ENCODE measurements at places on chromosomes 6 and 20. TPM values are rescaled to one million over a fixed set of nuclear protein-coding genes. Genes with fewer than 3 reads are reported as not detected.

DNA sequence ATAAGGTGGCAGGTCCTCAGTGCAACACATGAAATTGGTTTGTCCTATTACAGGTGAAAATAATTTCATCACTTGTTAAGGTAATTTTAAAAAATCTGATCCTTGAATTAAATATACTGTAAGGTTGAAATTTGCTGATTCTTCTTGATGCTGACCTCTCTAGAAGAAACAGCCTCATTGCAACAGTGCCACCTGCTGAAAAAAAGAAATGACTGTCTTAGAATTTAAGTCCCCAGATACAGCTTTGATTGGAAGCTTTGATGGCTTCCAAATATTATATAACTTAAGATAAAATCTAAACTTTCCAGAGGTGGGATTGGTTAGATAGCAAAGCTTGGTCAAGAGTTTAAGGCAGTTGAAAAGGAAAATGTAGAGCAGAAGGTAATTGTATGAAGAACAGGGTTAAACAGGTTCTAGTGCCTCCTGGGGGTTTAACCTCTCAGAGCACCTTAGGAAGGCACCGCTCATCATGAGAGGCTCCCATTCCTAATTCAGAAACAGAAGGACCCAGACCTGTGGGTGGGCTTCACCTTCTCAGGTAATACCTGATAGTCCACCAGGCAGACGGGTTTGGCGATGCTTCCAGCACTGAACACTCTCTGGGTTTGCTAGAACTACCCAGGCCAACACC lies 401.0 kb downstream of the PAX1 start:
- DNase-seq, result no peak

DNA sequence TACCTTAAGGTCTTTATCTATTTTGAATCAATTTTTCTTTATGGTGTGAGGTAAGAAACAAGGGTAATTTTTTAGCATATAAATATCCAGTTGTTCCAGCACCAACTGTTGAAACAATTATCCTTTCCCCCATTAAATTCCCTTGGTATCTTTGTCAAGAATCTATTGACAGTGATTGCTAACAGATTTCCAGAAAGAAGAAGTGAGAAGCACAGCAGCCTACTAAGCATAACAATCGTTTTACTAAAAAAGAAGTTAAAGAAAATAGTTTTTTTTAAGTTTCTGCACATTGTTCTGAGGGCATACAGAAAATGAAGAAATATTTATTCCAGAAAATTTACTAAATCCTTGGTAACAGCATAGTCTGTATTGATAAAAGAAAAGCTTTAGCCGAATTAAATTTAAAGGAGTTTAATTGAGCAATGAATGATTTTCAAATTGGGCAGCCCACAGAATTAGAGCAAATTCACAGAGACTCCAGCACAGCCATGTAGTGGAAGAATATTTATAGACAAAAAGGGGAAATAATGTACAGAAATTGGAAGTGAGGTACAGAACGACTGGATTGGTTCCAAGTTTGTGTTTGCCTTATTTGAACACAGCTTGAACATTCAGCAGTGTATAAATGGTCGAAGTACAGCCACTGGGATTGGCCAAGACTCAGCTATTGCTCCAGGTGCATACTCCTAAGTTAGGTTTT lies 97.9 kb upstream of the UST start:
- no peak for DNase-seq

GRCh38 chr20:59575653-59576052 lies 28.7 kb upstream of the PHACTR3 start:
- DNase-seq, result no peak

DNA sequence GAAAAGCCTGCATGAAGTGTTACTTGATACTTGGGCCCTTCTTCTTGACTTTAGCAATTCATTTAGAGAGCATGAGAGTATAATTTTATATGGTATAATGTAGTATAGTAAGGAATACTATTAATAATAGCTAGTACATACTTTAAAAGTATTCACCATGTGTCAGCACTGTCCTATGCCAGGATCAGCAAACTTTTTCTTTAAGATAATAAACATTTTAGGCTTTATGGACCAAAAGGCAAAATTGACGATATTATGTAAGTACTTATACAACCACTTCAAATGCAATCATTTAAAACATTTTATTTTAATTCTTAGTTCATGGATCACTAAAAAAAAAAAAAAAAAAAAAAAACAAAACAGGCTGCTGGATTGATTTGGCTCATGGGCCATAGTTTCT lies 163.9 kb downstream of the IBTK start:
- no peak for DNase-seq

DNA sequence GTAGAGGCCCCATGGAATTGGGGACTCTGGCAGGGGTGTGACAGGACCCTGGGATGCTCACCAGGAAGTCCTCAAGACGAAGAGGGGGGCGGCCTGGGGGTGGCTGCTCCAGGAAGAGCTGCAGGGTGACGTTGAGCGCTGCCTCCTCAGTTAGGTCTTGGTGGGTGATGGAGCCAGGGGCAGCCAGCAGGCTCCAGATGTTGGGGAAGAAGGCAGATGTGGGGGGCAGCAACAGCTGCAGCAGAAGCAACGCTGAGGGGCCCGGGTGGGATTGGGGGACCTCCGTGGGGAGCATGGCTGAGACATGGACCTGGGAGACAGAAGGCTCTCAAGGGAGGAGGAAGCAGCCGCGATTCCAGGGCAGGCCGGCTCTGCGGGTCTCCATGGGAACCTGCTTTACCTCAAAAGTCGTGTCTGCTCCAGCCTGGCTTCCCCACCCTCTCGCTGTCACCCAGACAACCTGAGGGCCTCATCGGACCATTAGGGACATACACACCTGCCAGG lies 591 bp downstream of the VWA7 start:
- no peak for DNase-seq

- no peak for DNase-seq
Observed at GRCh38 chr6:27556406-27556805, 83.5 kb upstream of the ZNF184 start.

Gene LGSN
- not detected for polyA plus RNA-seq

Gene TIAM2
- 6.3 TPM for polyA plus RNA-seq

Gene C6orf141
- 0.32 TPM for polyA plus RNA-seq

Gene TPD52L2
- polyA plus RNA-seq, result 288 TPM

DNA sequence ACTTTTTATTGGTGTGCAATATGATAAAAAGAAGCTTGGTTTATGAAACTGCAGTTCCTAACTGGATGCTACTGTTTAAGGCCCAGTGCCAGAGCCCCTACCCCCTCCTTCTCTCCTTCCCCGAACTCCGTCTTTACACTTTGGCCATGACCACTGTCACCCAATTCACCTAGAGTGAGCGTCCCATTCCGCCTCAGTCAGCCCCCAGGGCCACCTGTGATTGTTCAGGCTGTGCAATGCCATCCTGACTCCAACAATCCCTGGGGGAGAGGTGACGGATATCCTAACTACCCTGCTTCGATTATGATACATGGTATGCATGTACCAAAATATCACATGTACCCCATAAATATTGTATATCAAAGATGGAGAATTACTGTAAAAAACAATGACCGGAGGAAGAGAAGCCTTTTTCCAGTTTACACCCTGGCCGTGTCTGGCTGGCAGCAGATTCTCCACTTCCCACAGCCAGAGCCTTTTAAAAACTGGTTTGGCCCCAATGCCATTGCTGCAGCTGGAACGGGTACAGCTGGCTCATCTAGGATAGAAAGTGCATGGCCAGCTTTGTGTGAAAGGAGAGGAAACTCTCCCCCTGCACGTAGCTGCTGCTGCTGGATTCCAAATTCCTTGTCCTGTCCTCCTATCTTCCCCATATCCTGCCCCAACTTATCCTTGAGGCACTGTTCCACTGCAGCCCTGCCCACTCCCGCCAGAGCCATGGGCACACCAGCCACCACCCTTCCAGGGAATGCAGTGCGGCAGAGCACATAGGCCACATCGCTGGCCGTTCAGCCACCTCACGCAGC lies 99.7 kb downstream of the JPH2 start:
- DNase-seq, result no peak

DNA sequence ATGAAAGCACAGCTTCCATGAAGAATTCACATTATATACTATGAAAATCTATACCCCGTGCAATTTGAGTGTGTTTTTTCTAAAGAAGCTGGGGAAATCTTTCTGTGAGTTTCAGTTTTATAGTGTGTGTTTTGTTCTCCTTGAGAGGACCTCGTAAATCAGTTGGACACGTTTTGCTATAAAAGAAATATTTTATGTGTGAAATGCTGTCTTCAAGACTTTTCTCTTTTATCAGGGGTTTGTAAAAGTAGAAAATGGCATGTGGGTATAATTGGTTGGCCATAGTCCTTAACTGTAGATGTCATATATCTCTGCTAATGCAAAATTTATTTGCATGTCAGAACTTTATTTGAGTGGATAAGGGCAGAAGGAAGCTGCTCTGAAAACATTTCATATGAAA lies 186.2 kb downstream of the CDH4 start:
- DNase-seq, result no peak

- DNase-seq, result no peak
Observed at GRCh38 chr6:4809999-4810918, 34.1 kb downstream of the CDYL start.

GRCh38 chr6:42532038-42532669 lies 31.7 kb upstream of the UBR2 start:
- no peak for DNase-seq

Gene CTCFL
- polyA plus RNA-seq, result not detected

DNA sequence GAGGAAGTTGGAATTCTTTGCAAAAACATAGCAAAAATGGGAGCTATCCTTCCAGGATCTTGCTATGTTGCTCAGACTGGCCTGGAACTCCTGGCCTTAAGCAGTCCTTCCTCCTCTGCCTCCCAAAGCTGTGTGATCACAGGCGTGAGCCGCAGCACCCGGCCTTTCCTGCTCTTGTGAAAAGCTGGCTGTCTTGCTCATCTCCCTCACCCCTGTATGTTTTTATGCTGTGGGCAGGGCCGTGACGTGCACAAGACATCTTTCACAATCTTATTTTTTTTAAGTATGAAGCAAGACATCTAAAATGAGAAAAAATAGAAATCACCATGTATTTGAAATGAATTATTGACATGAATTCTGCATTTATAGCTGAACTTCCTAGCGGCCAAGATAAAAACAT lies 110.4 kb downstream of the SAMD5 start:
- DNase-seq, result no peak

Gene OPN5
- not detected for polyA plus RNA-seq

Gene FAM83B
- polyA plus RNA-seq, result not detected

DNA sequence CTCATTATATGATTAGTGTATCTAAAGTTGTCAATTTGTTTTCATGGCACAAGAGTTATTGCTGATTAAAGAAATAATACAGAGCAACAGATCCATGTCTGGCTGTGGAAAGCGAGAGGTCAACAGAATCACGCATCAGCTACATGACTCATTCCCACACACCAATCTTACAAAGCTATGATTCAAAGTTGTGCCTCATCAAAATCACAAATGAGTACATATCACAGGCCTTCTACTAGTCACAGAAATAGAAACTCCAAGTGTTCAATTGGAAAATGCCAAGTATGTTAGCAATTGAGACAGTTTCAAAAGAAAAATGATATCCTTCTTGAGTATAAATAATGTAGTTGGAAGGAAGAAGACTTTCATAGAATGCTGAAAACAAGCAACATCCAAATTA lies 57.8 kb upstream of the NKAIN2 start:
- no peak for DNase-seq

DNA sequence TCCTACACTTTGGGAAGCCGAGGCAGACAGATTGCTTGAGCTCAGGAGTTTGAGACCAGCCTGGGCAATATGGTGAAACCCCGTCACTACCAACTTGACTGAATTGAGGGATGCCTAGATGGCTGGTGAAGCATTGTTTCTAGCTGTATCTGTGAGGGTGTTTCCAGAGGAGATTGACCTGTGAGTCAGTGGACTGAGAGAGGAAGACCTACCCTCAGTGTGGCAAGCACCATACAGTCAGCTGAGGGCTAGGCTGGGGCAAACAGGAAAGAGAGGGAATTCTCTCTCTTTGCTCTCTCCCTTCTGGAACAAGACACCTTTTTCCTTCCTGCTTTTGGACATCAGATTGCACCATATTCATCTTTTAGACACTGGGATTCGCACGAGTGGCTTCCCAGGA lies 3.7 kb upstream of the ZUP1 start:
- DNase-seq, result no peak

- no peak for DNase-seq
Observed at GRCh38 chr20:62929051-62929538, 2.8 kb upstream of the DIDO1 start.
